Fibroblast of lung (primary cell): ENCODE measurements at places on chromosomes 16 and 17.

DNA sequence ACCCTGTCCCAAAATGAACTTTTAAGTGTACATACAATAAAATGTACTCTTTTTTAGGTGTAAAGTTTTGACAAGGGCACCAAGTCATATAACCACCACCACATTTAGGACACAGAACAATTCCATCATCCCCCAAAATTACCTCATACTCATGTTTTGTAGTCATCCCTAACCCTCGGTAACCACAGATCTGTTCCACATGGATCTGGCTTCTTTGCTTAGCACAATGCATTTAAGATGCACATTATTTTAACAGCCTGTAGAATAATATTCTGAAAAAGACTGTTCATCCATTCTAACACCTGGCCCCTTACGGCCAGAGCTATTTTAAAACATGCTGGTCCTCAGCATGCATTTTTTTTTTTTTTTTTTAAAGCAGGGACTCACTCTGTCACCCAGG is 25.2 kb upstream of the CFAP20 start:
- no peak for DNase-seq

GRCh38 chr16:71722801-71723536 is 1.5 kb downstream of the PHLPP2 start:
- peak; percentile 71 for DNase-seq

GRCh38 chr17:18331879-18332278 is 16.8 kb downstream of the SMCR8 start:
- no peak for DNase-seq

GRCh38 chr16:20901068-20901435 is 481 bp downstream of the LYRM1 start:
- no peak for DNase-seq

DNA sequence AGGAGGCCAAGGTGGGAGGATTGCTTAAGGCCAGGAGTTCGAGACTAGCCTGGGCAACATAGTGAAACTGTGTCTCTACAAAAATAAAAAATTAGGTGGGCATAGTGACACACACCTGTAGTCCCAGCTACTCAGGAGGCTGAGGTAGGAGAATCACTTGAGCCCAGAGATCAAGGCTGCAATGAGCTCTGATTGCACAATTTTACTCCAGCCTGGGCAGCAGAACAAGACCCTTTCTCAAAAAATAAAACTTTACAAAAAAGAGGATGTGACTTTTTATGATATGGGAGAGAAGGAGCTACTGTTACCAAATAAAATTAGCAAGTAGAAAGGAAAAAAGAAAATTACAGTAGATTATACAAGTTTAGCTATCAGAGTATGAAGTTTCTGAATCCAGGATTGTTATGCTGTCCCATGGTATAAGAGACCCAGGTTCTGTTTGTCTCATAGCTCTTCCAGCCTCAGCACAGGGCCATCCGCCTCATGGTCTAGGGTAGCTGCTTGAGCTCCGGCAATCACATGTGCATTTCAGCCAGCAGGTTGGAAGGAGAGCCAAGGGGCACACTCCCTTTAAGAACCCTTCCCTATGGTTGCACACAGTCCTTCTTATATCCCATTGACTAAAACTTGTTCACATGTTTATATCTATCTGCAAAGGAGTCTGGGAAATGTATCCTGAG is 13.5 kb downstream of the EEF2K start:
- DNase-seq = no peak

DNA sequence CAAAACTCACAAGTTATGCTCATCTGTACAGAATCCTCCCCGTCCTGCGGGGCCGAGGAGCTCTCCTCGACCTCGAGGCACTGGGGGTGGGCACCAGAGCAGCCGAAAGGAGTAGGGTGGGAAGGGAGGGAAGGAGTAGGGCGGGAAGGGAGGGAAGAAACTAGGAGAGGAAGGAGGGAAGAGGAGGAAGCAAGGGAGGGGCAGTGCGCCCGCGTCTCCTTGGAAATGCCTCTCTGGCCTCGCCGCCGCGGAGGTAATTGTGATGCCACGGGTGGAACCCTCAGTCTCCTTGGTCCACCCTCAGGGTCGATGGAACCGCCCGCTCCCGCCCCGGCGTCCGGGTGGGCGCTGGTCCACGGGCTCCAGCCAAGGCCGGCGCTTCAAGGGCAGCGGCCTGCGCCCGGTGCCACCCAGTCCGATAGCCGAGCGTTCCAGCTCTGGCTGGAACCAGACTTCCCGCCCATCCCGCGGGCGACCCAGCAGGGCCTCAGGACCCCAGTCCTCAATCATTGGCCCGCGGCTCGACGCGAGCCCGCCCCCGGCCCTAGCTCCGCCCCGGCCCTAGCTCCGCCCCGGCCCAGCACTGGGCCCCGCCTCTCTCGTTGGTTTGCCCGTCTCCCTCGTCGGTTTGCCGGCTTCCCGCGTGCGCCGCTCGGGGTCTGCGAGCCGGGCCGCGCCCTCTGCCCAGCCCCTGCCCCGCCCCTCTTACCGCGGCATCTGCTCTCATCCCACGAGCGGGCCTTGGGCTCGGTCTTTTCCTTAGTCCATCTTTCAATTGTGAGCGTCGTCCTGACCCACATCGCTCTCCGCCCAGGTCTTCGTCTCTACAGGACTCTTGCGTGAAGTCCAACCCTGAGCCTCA is 596 bp downstream of the PROCA1 start:
- DNase-seq = peak; percentile 90

GRCh38 chr16:73057291-73058210 is 9.6 kb upstream of the ZFHX3 start:
- DNase-seq = no peak

- no peak for DNase-seq
These were observed 5.8 kb upstream of the ALDH3A1 start for GRCh38 chr17:19753661-19754463.

DNA sequence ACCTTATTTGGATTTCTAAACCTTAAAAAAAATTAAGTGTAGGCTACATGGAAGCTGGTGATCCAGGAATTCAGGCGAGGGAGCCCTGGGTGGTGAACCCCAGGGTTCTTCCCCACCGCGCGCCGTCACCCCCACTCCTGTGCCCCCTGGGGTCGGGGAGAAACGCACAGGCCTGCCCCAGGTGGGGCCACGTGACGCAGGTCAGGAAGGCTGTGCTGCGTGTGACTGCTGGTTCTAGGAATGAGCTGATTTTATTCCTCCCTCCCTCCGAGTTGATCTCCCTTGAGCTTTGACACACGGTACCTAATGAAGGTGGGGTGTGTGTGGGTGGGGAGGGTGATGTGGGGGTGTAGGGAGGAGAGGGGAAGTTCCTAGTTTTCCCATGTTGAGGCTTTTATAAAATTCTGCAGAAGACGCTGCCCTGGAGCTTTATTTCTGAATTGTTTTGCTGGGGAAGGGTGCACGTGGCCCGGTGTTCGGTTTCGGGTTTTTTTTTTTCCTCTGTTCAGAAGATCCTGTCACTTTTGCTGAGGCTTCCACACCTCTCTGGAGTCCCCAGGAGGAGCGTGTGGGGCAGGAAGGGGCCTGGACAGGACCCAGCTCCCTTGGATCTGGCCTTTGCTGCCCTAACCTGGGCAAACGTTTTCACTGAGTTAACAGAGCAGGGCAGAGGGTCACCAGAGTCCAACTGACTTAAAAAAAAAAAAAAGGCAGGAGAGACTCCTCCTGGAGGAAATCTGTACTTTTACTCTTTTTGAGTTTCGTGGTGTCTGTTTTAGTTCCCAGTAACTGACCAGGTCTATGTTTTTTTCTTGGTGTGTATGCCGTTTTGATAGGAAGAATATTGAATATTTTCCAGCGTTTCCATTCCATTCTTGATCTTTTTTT is 55.8 kb upstream of the GSE1 start:
- no peak for DNase-seq

DNA sequence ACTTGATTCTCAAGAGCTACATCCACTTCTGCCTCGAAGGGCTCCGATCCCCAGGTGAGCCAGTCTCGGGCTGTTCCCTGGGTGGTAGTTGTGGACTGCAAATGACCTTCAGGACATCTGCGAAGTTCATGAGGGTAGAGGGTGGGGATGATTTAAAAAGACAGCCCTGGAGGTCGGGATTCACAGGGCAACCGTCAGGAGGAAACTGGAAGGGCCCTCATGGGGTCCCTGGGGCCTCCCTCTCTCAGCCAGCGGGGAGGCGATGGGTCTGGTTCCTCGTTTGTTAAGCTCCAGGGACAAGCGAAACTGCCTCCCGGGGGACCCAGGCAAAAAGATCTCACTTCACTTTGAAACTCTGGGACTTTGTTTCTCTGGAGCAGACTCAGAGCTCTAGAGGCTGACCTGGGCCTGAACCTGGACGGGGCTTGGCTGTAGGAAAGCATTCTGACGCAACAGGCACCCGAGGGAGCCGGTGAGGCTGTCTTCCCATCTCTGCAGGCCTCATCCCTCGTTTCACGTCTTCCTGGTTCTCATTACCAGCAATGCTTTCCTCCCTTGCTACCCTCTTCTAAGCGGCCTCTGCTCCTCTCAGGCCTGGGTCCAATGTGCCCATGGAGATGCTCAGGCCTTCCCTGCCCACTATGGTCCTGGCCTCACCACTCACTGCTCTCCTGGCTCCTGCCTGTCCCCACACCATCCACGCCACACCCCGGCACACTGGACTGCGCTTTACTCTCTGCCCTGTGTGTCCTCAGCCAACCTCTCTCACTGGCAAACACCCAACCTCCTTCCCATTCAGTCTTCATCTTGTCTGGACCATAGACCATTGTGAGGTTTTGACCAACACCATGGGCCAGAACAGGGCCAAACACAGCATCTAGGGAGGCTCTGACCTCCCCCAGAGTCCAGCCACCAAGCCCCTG is 214.2 kb upstream of the TNRC6C start:
- DNase-seq = no peak

DNA sequence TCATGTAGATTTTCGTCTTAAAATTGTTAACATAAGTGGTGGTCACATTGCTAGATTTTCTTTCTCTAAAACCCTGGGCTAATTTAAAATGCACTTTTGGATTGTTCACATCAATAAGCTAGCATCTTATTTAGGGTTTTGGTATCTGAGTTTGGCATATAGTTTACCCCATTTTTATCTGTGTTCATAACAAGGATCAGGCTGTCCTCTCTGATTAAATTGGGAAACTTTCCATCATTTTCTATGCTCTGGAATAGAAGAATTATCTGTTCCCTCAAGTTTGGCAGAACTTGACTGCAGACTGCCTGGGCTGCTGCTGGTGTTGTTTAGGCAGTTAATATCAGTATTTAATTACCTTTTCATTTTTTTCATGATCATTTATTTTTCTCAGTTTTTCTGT is 1.8 kb downstream of the SPECC1 start:
- no peak for DNase-seq

GRCh38 chr16:23950898-23951297 is 115.1 kb downstream of the PRKCB start:
- no peak for DNase-seq

DNA sequence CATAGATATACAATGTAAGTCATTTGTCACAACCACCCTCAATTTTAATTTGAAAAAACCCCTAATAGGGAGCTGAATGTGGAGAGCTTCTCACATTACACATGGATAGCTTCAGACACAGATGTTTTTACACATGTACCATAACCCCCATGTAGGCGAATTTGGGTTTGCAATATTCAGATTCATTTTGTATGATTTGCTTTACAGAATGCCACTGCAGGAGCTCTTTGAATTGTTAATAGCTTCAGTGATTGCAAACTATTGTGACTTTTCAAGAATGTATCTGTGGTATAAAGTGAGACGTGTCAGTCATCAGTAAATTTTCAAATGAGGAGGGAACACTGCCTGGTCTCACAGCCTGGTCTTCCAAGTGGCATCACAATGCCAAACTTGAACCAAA is 112.6 kb upstream of the CACNG5 start:
- no peak for DNase-seq
